Activated CD8-positive, alpha-beta memory T cell treated with anti-CD3 and anti-CD28 coated beads for 1 hour (primary cell): ENCODE measurements at places on chromosomes 1 and 21.

GRCh38 chr1:212655668-212656440 is 43.8 kb downstream of the BATF3 start:
- DNase-seq: no peak

- no peak for DNase-seq
These were observed 3.6 kb downstream of the S100A6 start for GRCh38 chr1:153532181-153532580.

- no peak for DNase-seq
These were observed 39.7 kb upstream of the PDE9A start for GRCh38 chr21:42613756-42614155.

DNA sequence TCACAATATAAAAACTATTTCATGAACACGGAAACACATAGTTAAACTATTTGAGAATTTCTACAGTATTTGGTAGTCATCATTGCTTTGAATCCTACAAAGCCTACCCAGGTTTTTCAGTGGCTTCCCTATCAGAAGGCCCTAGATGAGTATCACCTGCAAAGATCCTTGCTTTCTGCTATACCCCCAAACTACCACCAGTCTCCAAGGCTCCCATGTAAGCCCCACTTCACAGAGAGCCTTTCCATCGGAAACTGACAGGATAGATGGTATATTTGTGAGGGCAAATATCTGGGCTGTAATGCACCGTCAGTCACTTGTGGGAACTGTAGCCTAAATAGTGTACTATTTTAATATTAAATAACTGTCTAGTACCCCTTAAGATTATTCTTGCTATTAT is 674.3 kb downstream of the BRINP3 start:
- no peak for DNase-seq

DNA sequence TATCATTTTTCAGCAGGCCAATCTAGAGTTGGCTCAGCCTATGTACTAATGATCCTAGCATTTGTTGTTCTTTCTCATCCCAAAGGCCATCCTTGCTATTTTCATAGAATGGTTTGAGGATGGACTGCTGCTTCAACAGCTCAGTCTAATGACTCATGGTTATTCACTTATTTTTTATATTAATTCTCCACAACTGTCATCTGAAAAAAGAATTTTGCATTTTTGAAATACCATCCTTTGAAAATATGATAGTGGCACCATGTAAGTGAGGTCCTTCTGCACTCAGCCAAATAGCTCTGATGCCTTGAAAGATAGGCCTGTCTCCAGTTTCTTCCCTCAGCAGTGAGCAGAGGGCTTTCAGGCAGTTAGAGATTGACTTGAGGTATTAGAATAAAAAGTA is 377.5 kb downstream of the LMO4 start:
- no peak for DNase-seq

DNA sequence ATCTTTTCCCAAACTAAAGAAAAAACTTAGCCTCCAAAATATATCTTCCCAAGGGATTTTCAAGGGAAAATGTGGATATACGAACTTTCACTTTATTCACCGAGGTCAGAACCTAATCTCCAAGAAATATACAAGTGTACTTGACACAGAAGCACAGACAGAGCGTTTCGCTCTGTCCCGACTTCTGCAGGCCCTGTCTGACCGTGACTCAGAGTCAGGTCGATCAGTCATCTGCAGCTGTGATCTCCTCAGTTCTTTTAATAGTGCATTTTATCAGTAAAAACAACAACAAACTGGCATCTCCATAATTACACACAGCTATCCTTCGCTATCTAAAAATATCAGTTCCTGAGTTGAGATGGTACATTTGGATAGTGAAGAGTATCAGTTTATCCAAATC is 226.6 kb downstream of the TM2D1 start:
- DNase-seq: no peak

DNA sequence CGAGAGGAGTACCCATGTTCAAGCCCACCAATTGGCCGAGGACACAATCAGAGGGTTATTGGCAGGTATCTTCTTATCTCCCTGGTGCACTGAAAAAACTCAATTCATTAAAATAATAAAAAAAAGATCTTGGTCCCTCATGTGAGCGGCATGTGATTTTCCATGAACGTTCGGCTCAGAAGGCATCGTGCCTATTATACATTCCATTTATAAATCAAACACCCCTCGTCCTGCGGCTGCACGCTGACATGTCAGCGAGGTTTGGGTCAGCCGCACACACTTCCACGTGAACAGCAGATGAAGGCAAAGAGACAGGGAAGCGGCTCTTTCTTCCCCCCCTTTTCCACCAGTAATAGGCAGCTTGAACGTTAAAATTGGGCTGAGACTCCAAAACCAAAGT is 31.3 kb upstream of the SMYD2 start:
- DNase-seq: no peak

GRCh38 chr1:47791879-47792608 is 205.1 kb downstream of the TRABD2B start:
- no peak for DNase-seq

- DNase-seq: peak; percentile 29
These were observed 38.2 kb upstream of the WASF2 start for GRCh38 chr1:27527890-27528817.

GRCh38 chr1:186541003-186541402 is 80.1 kb upstream of the PDC start:
- no peak for DNase-seq

DNA sequence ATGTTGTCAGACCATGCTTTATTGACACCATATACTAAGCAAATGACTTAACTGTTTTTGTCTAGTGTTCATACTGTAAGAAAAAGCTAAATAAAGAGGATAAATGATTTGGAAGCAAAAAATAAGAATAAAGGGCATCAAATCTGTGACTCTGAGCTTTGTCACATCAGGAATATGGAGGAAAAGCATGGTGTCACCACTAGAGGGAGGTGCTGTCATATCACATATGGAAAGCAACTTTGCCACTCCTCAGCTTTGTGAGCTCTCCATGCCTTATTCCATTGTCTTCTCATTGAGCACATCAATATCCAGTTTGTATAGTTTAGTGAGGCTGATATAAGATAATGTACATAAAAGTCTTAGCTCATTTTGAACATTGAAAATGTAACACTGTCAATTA is 20.8 kb upstream of the GBP1 start:
- no peak for DNase-seq

- no peak for DNase-seq
These were observed 8.0 kb upstream of the THEMIS2 start for GRCh38 chr1:27864264-27864895.

GRCh38 chr1:51908499-51908898 is 30.0 kb upstream of the NRDC start:
- DNase-seq: no peak

DNA sequence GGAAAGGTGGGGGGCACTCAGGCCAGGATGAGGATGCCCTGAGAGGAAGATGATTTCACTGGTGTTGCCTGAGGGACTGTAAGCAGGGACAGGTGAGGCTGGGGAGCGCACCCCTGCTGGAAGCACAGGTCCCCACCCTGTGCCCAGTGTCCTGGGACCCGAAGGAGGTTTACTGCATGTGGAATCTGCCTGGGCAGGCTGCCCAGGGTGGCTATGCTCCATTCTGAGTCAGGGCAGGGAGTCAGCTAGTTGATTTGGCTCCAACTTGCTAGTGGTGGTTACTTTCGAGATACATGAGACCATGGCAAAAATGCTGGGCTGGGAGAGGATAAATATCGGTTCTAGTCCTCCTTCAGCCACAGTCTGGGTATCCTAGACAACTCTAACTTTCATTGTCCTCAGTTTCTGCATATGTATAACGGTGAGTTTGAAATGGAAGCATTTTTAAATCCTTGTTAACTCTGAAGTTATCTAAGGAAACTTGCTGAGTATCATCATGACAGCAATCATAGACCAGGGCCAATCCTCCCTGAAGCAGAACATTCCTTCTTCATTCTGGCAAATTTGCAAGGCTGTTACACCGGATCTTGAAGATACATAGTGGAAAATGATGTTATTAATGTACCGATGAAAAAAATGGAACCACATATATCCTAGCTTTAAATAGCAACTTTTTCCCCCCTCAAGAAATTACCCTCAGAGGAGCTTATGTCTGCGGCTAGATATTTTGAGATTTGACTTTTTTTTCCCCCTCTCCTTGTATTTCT is 7.7 kb downstream of the TLR5 start:
- no peak for DNase-seq

GRCh38 chr1:176193023-176193422 is 14.1 kb downstream of the COP1 start:
- no peak for DNase-seq

- DNase-seq: no peak
These were observed 162.2 kb downstream of the PBX1 start for GRCh38 chr1:164721228-164721496.

- no peak for DNase-seq
These were observed 196.2 kb downstream of the ZC3H11B start for GRCh38 chr1:219416598-219417238.

DNA sequence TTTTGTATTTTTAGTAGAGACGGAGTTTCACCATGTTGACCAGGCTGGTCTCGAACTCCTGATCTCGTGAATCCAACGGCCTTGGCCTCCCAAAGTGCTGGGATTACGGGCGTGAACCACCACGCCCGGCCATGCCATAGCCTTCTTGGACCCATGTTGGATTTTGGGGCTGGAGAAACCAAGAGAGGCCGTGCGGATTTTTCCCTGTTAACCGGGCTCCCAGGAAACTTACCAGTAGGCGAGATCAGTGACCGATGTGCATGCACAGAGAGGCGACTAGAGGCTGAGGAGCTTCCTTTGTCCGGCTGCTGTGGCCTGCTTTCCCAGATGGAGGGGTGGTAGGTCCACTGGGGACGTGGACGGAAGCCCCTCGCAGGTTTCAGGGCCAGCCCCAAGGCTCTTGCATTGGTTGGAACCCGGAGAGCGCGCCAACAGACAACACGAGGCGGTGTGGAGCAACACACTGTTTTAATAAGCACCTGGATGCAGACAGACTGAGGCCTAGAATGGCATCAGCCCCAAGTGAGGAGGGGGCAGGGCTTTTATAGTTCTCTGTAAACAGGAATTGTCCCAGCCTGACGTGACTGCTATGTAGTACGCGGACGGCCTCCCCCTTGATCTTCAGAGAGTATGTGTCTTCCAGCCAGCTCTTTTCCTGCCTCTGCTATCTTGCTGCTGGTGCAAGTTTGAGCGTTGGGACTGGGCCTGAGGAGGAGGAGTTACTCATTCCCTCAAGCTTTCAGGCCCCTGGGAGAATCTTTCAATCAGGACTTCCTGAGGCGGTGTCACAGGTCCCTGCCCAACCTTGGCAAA is at the start of gene ERVH48-1:
TSS of gene ERVH48-1 (minus strand) at position 517 of the 813 bp plus-strand sequence. CDS start 6,624 bp downstream, outside the sequence.
- no peak for DNase-seq

GRCh38 chr1:242847390-242847993 is 323.0 kb upstream of the PLD5 start:
- DNase-seq: no peak

GRCh38 chr1:38029685-38030511 is 16.7 kb downstream of the POU3F1 start:
- DNase-seq: no peak

DNA sequence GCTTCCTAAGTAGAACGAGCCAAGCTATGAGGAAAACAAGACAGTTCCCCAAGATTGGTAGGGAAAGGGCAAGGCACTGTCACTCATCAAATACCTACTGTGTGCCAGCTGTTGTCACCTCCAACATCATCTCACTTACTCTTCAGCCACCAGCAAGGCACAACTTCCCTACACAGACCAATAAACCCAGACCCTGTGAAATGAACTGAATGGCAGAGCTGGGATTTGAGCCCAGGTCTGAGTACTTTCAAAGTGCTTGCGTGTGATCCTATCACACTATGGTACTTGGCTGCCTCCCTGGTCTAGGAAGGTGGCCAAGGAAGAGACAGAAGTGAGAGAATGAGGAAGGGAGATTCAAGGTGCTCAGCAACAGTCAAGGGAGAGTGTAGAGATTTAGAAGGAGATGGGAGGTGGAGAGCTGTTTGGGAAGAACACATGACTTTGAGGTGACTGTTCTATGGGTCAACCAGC is 16.7 kb upstream of the TRIM63 start:
- DNase-seq: no peak

- DNase-seq: no peak
These were observed 20.9 kb upstream of the HSPA13 start for GRCh38 chr21:14403681-14404318.
